GM23338 (cell line): ENCODE measurements at places on chromosomes 16 and 17.
A peak's percentile ranks its signal among the peaks of the same experiment; 100 is the strongest.

DNA sequence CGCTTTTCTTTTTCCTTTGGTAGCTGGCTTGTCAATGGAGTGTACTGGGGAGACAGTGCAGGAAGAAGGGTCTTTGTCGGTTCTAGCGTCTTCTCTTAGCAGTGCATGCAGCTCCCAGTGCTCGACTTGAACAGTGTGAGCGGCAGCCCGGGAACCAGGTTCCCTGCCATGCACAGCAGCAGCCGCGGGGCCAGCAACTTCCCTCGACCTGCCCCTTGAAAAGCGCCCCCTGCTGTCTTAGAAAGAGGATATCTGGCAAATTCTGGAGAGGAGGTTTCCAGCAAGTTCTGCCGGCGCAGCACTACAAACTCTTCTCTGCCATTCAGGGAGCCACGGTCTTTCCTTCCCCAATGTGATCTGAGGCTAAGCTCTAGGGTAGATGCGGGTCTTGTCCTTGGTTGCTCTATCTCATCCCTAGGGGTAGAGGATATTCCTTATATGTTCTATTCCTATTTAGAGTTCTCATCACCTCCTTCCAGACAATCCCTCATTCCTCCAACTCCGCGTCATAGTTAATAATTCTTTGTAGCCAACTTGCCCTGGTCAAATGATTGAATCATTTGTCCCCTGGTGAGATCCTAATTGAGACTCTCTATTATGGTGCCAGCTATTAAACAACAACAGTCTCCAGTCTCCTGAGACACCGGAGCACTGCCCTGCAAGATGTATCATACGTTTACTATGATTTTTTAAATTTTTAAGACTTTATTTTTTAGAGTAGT, 451.3 kb downstream of the PMP22 start:
- H3K4me1 ChIP-seq = peaks cover 4% of the 10 kb centered on the region; the same call in 1 of the 2 replicates
- no peak overlapping the region for H3K27ac ChIP-seq
- H3K4me3 ChIP-seq = no peak overlapping the region
- no peaks in the 10 kb centered on the region for H3K27me3 ChIP-seq

DNA sequence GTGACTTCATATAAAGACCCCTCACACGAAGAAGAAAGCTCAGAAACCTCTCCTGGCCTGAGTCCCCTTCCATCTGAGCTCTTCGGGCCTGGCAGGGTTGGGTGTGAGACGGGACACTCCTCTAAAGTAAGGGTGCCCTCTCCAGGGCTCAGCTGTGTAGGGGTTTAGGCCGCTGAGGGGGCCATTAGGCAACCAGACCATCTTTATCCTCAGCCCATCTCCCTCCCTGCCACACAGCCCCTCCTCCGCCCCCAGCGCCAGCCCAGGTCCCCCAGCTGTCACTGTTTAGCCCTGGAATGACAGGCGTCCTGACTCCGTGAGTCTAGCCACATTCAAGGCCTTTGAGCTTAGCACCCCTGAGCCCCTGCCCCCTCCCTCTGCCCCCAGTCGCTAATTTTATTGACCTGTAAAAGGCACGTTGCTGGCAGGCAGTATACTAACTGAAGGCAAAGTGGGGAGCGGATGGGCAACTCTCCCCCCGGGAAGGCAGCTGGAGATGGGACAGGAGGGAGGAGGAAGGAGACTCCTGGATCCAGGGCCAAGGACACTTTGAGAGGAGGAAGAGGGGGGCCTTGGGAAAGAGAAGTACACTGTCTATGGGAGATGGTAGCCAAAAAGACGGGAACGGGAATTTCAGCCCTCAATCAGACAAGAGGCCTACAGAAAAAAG, 592 bp upstream of the ZNF385C start:
- peak; percentile 36 for DNase-seq
- H3K36me3 ChIP-seq = no peaks in the 10 kb centered on the region
- peaks cover 34% of the 10 kb centered on the region for H3K27me3 ChIP-seq
- no peak overlapping the region for H3K27ac ChIP-seq

- no peaks in the 10 kb centered on the region for H3K27me3 ChIP-seq
- DNase-seq = no peak
- no peak overlapping the region for H3K4me3 ChIP-seq
- peaks cover 35% of the 10 kb centered on the region for H3K4me1 ChIP-seq
- no peaks in the 10 kb centered on the region for H3K36me3 ChIP-seq
Measured at GRCh38 chr17:12622726-12623125, 43.0 kb upstream of the MYOCD start.

DNA sequence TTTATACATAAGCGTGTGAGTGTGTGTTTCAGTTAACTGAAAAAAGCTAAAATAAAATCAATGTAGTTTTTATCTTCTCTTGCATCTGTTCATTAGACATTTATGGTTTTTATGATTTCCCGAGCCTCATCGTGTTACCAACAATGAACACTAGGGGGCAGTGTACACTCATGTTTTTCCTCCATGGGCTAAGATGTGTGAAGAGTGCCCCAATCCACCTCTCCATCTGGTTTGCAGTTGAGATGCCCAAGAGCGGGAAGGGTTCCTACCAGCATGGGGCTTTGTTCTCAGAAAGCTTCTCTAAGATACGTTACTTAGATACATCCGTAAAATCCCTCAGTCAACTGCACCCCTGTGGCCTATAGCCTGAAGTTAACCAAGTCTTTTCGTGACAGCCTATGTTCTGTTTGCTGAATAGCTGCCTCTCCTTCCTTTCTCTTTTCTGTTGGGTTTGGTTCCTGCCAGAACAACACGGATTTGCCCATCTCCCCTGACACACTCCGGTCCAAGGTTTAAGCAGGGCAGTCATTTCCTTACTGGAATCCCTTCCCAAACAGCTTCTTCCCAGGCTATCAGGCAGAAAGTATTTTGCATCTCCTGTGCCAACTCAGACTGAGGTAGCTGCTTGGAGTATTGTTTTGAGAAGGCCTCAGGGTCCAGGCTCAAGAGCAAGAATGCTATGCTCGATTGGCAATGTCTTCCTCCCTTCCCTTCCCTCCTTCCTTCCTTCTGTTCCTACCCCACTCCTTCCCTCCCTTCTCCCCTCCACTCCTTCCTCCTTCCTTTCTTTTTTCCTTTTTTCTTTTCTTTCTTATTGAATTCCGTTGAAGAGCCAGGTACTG, 12.9 kb upstream of the ELAC2 start:
- no peaks in the 10 kb centered on the region for H3K4me1 ChIP-seq
- H3K27me3 ChIP-seq = no peaks in the 10 kb centered on the region
- no peak overlapping the region for H3K4me3 ChIP-seq
- no peaks in the 10 kb centered on the region for H3K36me3 ChIP-seq
- no peak overlapping the region for H3K27ac ChIP-seq
- DNase-seq = peak; percentile 74

GRCh38 chr17:41026715-41027471, at the start of gene KRTAP1-5:
Gene KRTAP1-5, minus strand, starts transcription at chr17:41027208. Its CDS starts 53 bp downstream, at chr17:41027155.
- H3K27ac ChIP-seq = no peak within 1 kb of the TSS
- no peaks in the 10 kb centered on the region for H3K4me1 ChIP-seq
- no peaks in the 10 kb centered on the region for H3K27me3 ChIP-seq
- H3K36me3 ChIP-seq = no peaks in the 10 kb centered on the region

DNA sequence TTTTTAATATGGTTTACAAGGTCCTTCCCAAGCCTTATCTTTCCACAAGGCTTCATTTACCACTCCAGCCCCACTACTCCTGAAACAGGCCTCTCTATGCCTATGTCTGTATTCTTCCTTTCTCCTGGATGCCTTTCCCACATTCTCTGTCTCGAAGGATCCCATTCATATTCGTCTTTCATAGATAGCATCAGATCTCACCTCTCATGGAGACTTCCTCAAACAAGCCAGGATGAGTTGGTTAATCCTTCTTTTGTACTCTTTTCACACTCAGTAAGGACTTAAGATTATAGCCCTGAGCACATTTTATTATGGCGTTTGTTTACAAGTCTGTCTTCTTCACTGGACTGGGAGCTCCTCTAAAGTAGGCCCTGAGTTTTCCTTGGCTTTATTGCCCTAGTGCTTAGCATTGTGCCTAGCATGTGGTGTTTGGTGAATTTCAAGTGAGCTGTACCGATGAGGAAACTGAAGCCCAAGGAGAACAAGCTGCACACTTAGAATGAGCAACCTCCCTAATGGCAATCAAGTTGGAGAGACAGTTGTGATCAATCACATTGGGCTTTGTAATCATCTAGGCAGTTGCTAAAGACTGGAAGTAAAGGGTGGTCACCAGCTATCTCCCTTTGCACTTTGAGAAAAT, 10.0 kb upstream of the TBX4 start:
- no peak for DNase-seq
- H3K4me3 ChIP-seq = no peak overlapping the region
- no peak overlapping the region for H3K27ac ChIP-seq
- peaks cover 16% of the 10 kb centered on the region for H3K27me3 ChIP-seq
- H3K36me3 ChIP-seq = no peaks in the 10 kb centered on the region
- peaks cover 7% of the 10 kb centered on the region for H3K4me1 ChIP-seq

- no peaks in the 10 kb centered on the region for H3K27me3 ChIP-seq
- H3K36me3 ChIP-seq = no peaks in the 10 kb centered on the region
- H3K4me3 ChIP-seq = no peak overlapping the region
- H3K4me1 ChIP-seq = no peaks in the 10 kb centered on the region
- H3K27ac ChIP-seq = no peak overlapping the region
- peak; percentile 64 for DNase-seq
Measured at GRCh38 chr17:58059141-58059540, 24.1 kb upstream of the DYNLL2 start.

GRCh38 chr17:80816241-80817103, 175.2 kb upstream of the CHMP6 start:
- DNase-seq = no peak
- H3K4me3 ChIP-seq = no peak overlapping the region
- no peaks in the 10 kb centered on the region for H3K27me3 ChIP-seq
- H3K27ac ChIP-seq = no peak overlapping the region
- H3K4me1 ChIP-seq = no peaks in the 10 kb centered on the region
- no peaks in the 10 kb centered on the region for H3K36me3 ChIP-seq

- H3K27me3 ChIP-seq = no peaks in the 10 kb centered on the region
- H3K4me1 ChIP-seq = no peaks in the 10 kb centered on the region
- no peak overlapping the region for H3K27ac ChIP-seq
- H3K36me3 ChIP-seq = no peaks in the 10 kb centered on the region
- no peak overlapping the region for H3K4me3 ChIP-seq
Measured at GRCh38 chr16:30837904-30838303, 50.9 kb upstream of the ZNF629 start.

GRCh38 chr17:18231164-18231563, 5.7 kb downstream of the LLGL1 start:
- H3K36me3 ChIP-seq = 0 out of 2 replicates have a peak, but pooled peaks cover 3% of the 10 kb centered on the region
- peak; percentile 37 for DNase-seq
- no peak overlapping the region for H3K27ac ChIP-seq
- no peaks in the 10 kb centered on the region for H3K27me3 ChIP-seq

DNA sequence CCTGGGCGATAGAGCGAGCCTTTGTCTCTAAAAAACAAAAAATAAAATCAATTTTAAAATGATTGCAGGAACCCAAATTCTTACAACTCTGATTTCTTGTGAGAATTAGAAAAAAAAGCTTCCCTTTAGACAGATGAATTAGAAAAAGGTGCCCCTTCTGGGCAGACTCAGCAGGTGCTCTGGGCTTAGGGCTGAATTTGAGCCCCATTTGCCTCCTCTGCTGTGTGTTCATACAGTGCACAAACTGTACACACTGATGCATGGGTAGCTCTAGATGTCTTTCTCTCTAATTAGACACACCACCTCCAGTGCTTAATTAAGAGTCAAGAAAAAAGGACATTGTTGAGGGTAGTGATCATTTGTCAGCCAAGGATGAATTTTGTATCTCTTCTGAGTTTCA, 38.5 kb upstream of the NOL11 start:
- H3K27me3 ChIP-seq = no peaks in the 10 kb centered on the region
- DNase-seq = no peak
- H3K4me1 ChIP-seq = no peaks in the 10 kb centered on the region
- H3K27ac ChIP-seq = no peak overlapping the region
- H3K36me3 ChIP-seq = no peaks in the 10 kb centered on the region
- H3K4me3 ChIP-seq = no peak overlapping the region

DNA sequence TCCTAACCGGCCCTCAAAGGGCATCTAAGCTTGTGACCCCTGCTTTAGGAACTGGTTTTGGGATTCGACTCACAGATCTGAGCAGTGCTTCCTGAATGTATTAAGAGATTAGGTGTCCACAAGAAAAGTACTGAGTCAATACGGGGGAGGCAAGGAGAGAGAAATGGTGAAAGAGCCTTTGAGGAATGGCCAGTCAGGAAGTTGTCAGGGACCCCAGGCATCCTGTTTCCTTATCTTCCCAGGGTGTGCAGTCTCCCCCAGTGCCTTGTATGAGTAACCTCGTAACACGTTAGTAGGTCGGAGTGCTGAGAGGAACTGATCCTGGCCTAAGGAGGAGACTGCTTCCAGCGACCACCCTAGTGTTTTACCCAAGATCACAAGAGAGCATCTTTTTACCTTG, 16.4 kb upstream of the TMED6 start:
- no peak for DNase-seq
- no peaks in the 10 kb centered on the region for H3K4me1 ChIP-seq
- no peak overlapping the region for H3K27ac ChIP-seq
- H3K4me3 ChIP-seq = no peak overlapping the region
- peaks cover 64% of the 10 kb centered on the region for H3K36me3 ChIP-seq
- H3K27me3 ChIP-seq = no peaks in the 10 kb centered on the region

DNA sequence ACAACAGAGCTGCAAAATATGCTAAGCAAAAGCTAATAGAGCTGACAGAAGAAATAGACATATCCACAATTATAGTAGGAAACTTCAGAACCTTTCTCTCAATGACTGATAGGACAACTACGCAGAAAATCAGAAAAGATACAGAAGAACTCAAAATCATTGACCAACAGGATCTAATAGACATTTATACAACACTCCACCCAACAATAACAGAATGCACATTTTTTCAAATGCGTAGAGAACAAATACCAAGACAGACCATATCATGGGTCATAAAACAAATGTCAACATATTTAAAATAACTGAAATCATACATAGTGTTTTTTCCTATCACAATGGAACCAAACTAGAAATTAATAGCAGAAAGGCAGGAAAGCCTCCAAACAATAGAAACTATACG, 237.4 kb downstream of the C16orf78 start:
- H3K27me3 ChIP-seq = no peaks in the 10 kb centered on the region
- no peak overlapping the region for H3K27ac ChIP-seq
- no peak overlapping the region for H3K4me3 ChIP-seq
- DNase-seq = no peak

GRCh38 chr17:43979011-43979410, 25.3 kb upstream of the PYY start:
- no peak overlapping the region for H3K4me3 ChIP-seq
- H3K27me3 ChIP-seq = peaks cover 24% of the 10 kb centered on the region
- no peak overlapping the region for H3K27ac ChIP-seq
- DNase-seq = no peak
- no peaks in the 10 kb centered on the region; the same call in 1 of the 2 replicates for H3K4me1 ChIP-seq
- H3K36me3 ChIP-seq = no peaks in the 10 kb centered on the region

DNA sequence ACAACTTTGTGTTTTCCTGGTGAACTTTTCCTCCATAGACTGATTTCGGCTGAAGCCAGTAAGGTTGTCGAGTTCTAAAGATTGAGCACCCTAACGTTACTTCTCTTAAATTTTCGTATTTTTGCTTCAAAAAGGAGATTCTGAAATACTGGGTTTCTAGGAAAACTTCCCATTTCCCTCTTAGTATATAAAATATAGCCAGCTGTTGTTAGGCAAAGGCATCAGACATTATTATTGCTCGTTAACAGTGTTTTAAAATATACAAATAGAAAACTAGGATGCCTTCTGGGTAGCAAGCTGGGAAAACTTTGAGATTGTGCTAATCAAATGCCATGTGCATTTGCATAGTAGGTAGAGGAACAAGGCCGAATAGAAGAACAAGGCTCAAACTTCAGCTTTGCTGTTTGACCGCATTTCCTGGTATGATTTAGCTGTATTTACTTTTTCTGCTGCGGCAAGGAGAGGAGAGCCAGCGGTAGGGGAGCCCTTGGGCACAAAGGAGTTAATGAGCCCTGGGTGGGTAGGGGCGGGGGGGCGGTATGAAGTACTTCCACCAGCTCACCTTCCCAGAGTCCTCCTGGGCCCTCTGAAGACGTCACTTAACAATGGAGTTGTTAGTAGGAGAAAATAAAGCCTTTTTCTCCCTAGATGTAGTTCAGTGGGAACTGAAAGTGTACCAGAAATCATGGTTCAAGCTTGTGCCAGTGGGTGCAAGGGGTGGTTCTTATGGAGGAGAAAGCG, 151.9 kb downstream of the MSI2 start:
- no peaks in the 10 kb centered on the region for H3K27me3 ChIP-seq
- H3K27ac ChIP-seq = peak overlapping the region; percentile 80
